ENCODE measurements at places on chromosomes 3 and 15.

GRCh38 chr15:82585072-82585471, 44.8 kb upstream of the RPS17 start:
- peak; percentile 29 for DNase-seq

GRCh38 chr3:64405211-64405835, 180.1 kb upstream of the PRICKLE2 start:
- no peak for DNase-seq

- no peak for DNase-seq
Measured at GRCh38 chr3:148092624-148093347, 604.9 kb upstream of the AGTR1 start.

DNA sequence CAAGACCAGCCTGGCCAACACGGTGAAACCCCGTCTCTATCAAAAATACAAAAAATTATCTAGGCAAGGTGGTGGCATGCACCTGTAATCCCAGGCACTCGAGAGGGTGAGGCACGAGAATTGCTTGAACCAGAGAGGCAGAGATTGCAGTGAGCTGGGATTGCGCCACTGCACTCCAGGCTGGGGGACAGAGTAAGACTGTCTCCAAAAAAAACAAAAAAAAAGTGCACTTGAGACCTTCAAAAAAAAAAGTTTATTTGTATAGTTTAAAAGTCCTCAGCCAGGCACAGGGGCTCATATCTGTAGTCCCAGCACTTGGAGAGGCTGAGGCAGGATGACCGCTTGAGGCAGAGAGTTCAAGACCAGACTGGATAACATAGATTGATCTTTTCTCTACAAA, 2.1 kb downstream of the PBRM1 start:
- DNase-seq, result no peak

DNA sequence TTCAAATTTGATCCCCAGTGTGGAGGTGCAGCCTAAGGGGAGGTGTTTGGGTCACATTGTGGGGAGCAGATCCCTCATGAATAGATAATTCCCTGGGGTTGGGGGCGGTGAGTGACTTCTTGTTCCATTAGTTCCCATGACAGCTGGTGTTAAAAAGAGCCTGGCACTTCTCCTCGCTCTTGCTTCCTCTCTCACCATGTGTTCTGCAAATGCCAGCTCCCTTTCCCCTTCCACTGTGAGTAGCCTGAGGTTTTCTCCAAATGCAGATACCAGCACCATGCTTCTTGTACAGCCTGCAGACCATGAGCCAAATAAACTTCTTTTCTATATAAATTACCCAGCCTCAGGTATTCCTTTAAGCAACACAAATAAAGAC, 23.1 kb downstream of the RIOX2 start:
- DNase-seq, result no peak
